NCI-H524 treated with DMSO at 0.1 percent for 48 hours (cell line): ENCODE measurements at places on chromosomes 3 and 15.
A peak's percentile ranks its signal among the peaks of the same experiment; 100 is the strongest.

DNA sequence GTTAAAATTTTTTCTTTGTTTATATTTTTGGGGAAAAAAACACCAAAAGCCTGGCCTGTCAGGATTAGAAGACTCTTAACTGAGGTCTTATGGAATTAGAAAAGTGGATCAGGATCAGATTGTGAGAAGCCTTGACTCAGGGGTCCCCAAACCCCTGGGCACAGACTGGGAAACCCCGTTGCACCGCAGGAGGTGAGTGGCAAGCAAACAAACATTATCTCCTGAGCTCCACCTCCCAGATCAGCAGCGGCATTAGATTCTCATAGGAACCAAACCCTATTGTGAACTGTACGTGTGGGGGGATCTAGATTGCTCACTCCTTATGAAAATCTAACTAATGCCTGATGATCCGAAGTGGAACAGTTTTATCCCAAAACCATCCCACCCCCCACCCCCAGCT lies 117.2 kb downstream of the TCF12 start:
- DNase-seq: no peak

DNA sequence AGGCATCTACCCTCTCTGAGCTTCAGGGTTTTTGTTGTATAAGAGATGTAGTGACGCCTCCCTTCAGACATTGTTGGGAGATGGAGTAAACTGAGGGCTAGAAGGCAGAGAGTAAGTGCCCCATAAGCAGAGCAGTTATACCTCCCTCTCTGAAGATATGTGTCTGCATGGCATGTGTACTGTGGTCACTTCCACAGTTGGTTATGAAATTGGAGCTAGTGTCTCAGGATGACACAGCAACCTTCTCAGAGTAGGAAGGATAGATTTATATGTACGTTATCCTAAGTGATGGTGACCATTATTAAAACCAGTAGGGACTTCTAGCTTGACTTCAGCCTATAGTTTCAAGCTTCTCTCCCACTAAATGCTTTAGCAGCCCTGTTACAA lies 17.9 kb downstream of the PXK start:
- no peak for DNase-seq

DNA sequence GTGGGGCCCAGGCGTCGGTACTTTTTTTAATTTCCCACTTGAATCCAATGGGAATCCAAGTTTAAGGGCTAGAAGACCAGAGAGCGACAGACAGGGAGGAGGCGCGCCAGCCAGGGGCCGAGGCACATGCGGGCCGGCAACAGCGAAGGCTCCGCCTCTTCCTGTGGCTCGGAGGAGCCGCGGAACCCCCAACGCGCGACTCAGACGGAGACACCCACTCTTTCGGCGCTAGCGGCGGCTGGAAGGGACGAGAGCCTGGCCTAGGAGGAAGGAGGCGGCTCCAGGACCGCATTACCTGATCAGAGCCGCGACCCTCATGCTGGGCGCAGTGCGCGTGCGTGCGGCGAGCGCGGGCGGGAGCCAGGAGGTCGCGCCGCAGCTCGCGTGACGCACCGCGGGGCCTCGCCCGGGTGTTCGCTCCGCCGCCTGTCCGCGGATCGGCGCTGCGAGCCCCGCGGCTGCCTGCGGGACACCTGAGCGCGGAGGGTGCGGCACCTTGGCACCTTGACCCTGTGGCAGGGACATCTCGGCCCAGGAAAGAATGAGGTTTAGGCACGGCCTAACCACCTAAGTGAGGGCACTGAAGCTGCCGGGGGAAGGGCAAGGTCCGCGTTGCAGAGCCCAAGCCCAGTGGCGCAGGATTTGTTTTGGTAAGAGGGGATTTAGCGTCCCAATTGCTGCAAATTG lies at the start of gene DPH6:
TSS of gene DPH6 (minus strand) at position 342 of the 687 bp plus-strand sequence. CDS start at position 318, 24 bp downstream.
- DNase-seq: peak; percentile 78

DNA sequence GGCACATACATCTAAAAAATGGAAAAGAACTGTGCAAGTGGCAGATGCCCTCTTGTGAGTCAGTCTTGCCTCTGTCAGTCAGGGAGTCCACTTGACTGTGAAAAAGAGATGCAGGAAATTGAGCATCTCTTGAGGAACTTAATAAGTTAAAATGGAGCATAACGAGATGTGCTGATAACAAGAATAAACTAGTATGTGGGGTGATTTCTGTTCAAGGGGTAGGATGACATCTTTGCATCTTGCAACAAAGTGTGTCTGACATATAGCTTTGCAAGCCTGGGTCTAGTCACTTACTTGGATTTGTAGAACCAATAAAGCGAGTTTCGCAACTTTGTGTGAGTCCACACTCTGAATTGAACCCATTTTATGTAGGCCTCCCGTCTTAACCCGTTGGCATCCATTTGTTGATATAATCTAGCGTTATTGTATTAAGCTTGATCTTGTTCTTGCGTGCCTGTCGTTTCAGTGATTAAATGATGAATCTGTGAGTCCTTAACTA lies 2.2 kb downstream of the USP3 start:
- no peak for DNase-seq

DNA sequence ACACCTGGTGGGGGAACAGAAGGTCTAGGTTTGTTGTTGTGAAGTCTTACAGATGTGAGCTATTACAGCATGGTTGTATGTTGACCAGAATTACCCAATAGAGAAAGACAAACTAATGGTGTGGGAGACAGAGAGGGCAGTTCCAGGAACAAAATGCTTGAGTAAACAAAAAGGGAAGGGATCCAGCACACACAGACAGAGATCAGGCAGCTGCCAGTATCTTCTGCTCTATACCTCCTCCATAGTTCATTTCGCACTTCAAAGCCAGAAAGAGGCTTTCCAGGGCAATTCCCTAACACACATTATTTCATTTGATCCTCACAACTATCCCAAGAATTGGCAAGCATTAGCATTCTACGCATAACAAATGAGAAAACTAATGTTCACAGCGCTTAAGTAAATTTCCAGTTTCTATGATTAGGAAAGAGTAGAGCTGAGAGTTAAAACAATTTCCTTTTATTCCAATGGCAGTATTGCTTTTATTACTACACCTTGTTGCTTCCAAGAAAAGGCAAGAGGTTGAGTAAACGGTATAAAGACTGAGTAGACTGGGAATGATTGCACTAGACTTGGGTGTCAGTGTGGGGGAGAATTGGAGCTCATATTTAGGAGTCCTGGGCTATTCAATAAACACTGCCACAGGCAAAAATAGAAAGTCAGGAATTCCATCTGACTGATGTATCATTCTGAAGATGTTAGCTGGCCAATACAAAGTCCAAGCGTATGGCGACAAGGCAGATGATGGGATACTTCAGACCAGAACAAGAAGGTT lies 39.7 kb upstream of the ZNF280D start:
- no peak for DNase-seq

DNA sequence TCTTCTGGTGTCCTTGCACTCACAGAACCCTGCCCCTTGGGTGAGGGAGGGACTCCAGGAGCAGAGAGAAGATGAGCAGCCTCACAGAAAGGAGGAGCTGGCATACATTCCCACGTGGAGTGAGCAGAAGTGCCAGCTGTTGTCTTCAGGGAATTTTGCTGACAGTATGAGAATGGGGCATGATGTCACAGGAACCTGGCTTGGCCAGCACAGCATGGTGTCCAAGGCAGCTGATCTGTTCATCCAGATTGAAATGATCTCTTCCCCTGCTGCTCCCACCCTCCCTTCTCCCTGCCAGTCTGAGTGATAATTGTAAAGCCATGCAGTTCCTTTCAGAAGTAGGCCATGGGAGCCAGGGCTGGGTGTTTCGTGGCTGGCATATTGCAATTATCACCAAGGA lies 53.3 kb downstream of the GJD2 start:
- no peak for DNase-seq

GRCh38 chr15:90547540-90547939 lies 17.8 kb downstream of the CRTC3 start:
- no peak for DNase-seq

DNA sequence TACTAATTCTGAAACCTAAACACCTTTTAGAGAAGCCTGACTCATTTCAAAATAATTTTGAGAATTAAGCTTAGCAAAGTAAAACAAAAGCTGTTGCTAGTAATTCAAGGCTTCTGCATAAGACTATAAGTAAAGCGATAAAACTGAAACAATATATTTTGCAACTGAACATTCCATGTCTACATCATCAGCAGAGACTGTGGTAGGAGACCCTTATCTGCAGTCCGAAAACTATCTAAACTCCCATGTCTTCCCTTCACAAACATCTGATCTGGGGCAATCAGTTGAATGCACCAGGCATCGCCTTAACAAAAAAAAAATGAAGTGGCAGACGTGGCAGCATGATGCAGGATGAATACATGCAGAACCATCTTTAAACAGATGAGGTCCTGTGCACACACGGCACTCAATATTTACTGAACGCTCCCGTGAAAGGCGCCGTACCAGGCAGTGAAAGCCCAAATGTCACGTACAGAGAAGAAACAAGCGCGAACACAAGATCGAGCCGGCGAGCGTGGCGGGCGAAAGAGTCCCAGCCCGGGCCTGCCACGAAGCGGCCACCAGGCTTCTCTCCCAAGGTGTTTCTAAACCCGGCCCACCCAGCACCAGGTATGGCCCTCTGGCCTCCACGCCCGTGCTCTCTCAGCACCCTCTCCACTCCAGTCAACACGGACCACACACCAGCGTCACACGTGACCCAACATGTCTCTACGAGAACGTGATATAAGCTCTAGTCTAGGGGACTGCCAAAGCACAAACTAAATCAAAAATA lies 63.0 kb downstream of the CHSY1 start:
- no peak for DNase-seq

- no peak for DNase-seq
Measured at GRCh38 chr3:149277331-149277813, 55.7 kb upstream of the CP start.

GRCh38 chr3:124174476-124174875 lies 182.6 kb upstream of the ROPN1 start:
- peak; percentile 98 for DNase-seq

DNA sequence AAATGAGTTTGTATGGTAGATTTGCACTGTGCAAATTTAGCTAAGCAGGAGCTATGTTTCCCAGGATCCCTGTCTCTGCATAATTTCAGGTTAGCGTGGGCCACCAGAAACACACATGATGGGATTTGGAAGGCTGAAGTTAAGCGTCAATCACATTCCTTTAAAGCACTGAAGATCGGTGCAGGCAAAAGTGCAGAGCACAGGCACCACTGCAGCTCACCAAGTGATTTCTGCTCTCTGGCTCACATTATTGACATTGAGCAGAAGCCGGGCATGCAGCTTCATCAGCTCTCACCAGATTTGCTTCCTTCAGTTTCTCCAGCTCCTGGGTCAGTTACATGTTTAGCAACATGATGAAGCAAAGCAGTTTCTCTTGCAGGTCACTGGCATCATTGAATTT lies 256.4 kb upstream of the TGFBR2 start:
- DNase-seq: no peak

DNA sequence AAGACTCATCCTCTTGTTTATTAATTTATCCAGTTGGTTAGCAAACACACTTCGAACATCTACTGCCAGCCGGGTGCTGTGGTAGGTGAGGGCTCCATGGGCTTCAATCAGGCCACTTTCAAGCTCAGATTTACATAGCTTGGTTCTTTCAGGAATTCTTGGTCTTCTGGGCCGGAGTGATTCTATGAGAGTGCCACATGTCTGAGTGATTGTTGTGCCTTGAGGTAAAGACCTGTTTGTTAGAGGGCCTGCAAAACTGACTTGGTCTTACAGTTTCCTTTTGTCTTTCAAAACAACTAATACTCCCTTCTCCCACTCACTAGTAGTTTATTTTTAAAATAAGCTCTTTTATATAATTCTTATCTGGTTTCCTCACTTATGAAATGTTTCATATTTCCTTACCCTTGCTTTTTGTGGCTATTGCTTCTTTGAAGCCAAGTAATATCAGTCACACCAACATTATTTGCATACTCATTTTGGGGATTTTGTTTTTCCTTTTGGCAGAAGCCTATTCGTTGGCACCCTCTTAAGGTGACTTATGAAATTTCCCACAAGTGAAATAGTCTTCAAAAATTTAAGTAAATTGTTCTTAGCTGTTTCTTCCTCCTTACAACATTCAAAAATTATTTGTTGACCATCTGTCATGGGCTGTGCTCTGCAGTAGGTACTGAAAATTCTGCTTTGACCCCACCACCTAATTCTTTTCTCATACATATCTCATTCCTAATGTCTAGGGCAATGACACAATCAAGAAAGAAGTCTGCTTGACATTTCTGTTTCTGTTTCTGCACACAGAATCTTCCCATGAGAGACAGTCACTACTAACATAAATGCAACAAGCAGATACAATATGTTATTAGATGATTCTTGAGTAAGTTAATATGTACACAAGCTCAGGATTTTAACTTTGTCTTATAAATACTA lies 120.2 kb downstream of the LRRC28 start:
- no peak for DNase-seq

- DNase-seq: no peak
Measured at GRCh38 chr3:172235698-172236097, 196.3 kb downstream of the FNDC3B start.

DNA sequence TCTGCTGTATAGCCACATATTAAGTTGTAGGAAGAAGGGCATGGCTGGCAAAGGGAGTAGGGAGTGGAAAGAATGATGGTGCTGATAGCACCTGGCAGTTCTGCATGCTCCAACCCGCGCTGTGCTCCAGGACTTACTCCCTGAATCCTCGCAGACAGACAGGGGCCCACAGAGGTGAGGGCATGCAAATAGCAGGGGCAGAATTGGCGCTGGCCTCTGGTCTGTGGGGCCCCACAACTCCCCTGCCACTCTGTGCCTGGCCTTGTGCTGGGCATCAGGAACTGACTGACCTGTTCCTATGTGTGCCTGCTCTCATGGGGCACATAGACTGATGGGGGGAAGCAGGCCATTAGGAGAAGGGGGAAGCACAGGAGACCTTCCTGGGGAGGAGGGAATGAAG lies 20.9 kb downstream of the HDAC11 start:
- DNase-seq: no peak

GRCh38 chr3:181717549-181718171 lies 5.9 kb downstream of the SOX2 start:
- DNase-seq: no peak

DNA sequence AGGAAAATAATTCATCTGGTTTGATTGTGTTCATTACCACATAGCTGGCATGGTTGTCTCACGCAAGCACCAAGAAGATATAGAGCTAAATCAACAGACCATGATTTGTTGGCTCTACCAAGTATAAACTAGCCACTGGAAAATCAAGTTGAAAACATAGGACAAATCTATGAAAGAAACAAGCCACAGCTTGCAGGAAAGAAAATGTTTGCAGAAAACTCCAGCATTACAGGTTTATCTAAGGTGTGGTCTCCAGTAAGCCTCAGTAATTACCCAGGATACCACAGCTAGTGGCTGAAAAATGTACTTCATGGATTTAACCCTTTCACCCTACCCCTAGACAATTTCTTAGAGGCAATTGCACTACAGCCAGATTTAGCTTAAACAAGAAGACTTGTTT lies 340.6 kb downstream of the SOX2 start:
- DNase-seq: no peak

DNA sequence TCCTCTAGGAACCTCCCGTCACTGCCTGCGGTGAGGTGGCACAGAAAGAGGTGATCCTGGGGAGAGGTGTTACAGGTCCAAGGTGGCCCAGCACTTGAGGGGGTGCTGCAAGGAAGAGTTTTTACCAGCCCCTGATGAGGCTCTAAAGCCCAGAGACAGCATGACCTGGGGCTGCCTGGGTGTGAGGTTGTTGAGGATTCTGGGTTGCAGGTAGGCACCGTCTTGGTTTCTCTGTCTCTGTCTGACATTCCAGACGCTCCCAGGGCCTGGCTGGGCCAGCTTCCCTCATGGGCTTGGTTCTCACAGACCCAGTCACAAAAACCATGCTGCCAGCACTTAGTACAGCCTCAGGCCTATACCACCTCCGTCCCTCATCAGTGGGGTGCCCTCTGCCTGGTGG lies 31.1 kb downstream of the DNAJB8 start:
- no peak for DNase-seq
